ENCODE measurements at places on chromosomes 11 and 22.

- no peak for DNase-seq
Measured at GRCh38 chr11:44819346-44819745, 92.6 kb downstream of the TSPAN18 start.

DNA sequence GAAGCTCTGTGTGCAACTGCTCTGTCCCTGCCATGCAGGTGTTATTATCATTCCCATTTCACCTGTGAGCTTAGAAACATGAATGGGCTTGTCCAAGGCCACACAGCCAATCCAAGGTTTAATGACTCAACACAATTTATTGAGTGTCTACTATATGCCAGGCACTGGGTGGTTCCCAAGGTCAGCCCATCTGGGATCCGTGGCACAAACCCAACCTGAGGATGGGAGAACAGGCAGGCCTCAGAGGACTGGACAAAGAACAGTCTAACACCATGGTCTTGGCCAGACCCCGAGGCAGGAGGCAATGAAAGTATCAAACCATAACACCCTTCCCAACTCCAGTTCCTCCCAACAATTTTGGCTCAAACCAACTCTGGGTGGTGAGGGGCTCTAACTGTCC lies 15.7 kb downstream of the SPATA19 start:
- DNase-seq: no peak

DNA sequence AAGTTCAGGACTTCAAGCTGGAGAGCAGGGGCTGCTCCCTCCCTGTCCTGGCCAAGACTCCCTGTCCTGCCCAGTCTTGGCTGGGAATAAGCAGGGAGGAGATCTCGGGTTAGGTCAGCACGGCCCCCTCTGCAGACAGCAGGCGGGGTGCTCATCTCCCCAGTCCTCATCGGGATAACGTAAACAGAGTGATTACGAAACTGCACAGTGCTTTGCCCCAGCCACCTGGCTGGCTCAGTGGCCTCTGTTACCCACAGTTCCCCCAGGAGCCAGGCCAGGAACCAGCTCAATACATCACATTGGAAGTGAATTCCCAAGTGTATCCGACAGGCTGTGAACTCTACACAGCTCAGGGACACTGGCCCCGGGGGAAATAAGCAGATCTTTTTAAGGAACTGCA lies 42.7 kb upstream of the KCNJ11 start:
- no peak for DNase-seq

GRCh38 chr11:109036011-109036410 lies 371.1 kb downstream of the DDX10 start:
- no peak for DNase-seq
